ENCODE measurements at places on chromosomes 7 and 10. TPM values are rescaled to one million over a fixed set of nuclear protein-coding genes. Genes with fewer than 3 reads are reported as not detected.
A peak's percentile ranks its signal among the peaks of the same experiment; 100 is the strongest.

DNA sequence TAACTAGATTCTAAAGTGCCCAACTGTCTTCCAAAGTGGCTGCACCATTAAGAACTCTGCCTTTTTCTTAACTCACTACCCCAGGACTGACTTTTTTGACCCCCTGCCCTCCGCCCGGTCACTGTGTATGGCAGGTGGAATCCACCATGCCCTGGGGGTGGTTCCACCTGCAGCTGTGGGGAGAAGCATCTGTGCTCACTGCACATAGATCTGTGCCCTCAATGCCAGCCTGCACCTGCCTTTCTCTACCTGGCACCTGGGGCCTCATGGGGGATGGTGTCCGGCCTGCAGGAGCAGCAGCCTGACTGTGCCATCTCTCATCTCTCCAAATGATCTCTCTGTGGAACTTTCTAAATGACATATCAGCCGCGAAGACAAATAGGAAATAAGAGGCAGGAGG is 353.5 kb downstream of the PAXIP1 start:
- no peak for DNase-seq

DNA sequence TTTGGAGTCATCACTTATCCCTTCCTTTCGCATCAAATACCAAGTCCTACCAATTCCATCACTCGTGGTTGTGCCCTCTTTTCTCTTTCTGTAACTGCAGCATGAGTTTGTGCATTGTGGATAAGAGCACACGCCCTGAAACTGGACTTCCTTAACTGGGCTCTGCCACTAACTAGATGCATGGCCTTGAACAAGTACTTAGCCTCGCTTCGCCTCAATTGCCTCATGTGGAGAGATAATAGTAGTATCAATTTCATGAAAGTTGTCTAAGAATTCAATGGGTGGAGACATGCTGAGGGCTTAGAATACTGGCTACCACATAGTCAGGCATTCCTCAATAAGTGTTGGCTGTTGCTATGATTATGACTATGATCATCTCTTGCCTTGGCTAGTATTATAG is 41.5 kb downstream of the CFAP43 start:
- DNase-seq: no peak

- peak; percentile 26 for DNase-seq
Observed at GRCh38 chr10:60149003-60149402, 240.7 kb downstream of the ANK3 start.

DNA sequence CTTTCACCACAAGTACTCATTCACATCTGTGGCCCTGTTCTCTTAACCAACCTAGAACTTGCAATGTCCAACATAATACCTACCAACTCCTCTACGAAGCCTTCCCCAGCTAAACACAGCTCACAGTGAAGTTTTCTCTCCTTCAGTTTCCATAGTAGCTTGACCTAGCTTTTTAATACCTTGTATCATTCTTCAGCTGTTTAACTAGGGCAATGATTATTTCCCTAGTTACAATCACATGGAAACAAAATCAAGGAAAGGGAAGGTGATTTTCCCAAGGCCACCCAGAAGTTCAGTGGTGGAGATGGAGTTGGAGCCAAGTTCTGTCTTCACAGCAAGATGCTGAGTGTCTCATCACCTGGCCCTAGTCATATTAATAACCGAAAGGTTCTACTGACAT is 16.3 kb downstream of the CDHR3 start:
- no peak for DNase-seq

- DNase-seq: peak; percentile 85
Observed at GRCh38 chr10:132335189-132336063, 3.4 kb downstream of the LRRC27 start.

- peak; percentile 44 for DNase-seq
Observed at GRCh38 chr10:97278491-97278989, 13.9 kb downstream of the ARHGAP19 start.

DNA sequence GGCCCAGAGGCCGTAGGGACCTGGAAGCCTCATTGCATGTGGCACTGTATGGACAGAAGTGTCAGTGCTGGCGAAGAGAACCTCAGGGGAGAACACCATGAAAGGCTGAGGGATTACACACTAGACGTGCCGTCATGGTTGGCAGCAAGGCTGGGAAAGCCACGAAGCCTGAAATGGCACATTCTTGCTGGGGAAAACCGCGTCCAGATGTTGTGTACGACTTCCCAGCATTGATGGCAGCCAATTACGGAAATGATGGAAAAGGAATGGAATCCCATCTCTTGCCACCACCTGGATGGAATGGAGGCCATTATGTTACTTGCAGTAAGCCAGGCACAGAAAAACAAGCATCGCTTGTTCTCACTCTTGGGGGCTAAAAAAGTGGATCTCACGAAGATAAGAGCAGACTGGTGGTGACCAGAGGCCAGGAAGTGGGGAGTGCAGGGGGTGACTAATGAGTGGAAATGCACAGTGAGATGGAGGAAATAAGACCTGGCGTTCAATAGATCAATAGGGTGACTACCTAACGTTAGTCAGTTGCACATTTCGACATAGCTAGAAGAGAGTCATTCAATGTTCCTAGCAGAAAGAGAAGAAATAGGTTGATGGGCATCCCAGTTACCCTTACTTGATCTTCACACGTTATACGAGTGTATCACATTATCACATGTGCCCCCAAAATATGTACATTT is 14.6 kb upstream of the PWWP2B start:
- DNase-seq: no peak

GRCh38 chr7:94630855-94631254 is 25.1 kb downstream of the SGCE start:
- DNase-seq: no peak

Gene UCMA
- polyA plus RNA-seq: not detected

Gene ASIC3
- polyA plus RNA-seq: 6.9 TPM

Gene NME8
- 0.04 TPM for polyA plus RNA-seq

Gene MYH16
- polyA plus RNA-seq: 0.01 TPM

Data from large intestine (tissue), 12 donors.